ENCODE measurements at places on chromosomes 12 and 14.

GRCh38 chr14:95895720-95896119, 19.1 kb downstream of the TUNAR start:
- DNase-seq, result no peak

- DNase-seq, result no peak
These were observed 1.2 kb upstream of the AP1G2 start for GRCh38 chr14:23568600-23569331.

DNA sequence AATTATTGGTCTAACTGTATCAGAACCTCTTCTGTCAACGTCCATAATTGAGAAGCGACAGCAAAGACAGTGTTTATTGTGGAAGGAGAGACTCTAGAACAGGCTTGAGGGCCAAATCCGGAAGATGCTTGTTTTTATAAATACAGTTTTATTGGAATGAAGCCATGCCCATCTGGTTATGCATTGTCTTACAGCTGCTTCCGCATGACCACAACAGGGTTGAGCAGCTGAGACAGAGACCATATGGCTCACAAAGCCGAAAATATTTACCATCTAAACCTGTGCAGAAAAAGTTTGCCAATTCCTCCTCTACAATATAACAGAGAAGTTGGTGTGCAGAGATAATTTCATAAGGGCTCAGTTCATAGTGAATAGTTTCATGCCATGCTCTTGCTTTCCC, 24.5 kb downstream of the PRKAB1 start:
- DNase-seq, result no peak

GRCh38 chr12:94648578-94648977, 1.8 kb downstream of the TMCC3 start:
- no peak for DNase-seq

DNA sequence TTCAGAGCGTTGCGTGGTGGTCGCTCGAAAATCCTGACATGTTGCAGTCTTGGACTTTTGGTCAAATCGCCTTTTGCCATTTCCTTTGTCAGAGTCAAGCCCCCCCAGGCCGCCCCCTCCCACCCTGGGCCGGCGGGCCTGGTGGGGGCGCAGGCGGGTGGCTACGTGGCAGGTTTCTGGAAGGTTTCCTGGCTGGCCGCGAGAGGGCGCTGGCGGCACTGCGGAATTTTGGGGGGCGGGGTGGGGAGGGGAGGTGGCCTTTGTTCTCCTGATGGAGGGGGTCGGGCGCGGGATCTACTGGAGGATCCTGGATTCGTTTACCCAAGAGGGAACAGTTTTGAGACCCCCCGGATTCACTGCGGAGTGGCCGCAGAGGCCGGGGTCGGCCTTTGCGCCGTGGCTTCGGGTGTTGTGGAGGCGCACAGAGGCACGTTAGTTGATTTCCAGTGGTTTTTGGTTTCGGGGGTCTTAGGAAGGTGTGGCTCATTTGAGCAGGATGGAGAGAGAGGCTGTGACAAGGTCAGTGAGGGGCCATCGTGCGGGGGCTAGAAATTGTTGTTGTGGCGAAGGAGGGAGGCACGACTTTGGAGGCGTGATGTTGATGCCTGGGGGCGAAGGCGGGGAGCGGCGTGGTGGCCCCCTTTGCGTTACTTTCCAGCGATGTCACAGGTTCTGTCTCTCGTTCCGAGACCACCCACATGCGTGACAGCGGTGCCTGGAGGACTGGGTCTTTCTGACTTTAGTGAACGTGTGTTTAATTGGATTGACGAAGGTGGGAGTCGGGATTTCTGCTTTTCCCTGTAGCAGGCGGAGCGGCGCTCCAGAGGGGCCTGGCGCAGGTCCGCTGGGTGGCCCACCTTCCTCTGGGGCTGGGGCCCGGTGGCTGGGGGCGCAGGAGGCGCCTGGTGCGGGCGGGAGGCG, 1.4 kb downstream of the MEG3 start:
- DNase-seq, result no peak

DNA sequence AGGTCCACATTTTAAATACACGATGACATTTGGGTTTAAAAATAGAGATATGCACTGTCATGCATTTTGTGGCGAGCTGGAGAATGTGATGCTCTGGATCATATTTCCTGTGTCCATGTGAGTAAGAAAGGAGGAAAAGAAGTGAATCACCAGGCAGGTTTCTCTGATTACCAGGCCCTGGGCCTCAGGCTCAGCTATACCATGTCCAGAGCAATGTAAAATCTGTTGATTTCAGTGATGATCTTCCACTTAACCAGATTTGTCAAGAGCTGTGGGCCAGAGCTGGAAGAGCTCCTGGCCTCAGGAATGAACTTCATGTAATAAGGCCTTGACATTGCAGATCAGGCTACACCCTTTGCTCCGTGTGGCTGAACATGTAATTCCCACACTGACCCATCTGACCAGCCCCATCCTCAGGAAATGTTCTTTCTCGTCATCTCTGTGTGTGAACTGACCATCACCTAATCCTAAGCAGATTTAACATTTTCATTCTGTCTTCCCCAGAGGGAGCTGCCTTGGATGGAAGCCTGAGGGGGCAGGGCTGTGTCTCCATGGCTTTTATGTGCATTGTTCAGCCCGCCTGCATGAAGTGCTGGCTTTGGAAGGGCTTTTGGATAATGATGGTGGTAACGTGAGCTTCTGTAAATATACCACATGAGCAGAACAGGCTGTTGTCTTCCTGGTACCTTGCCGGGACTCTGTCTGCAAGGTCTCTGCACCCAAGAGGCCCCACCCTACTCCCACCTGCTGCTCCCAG, 54.5 kb downstream of the CRACR2A start:
- DNase-seq, result no peak

DNA sequence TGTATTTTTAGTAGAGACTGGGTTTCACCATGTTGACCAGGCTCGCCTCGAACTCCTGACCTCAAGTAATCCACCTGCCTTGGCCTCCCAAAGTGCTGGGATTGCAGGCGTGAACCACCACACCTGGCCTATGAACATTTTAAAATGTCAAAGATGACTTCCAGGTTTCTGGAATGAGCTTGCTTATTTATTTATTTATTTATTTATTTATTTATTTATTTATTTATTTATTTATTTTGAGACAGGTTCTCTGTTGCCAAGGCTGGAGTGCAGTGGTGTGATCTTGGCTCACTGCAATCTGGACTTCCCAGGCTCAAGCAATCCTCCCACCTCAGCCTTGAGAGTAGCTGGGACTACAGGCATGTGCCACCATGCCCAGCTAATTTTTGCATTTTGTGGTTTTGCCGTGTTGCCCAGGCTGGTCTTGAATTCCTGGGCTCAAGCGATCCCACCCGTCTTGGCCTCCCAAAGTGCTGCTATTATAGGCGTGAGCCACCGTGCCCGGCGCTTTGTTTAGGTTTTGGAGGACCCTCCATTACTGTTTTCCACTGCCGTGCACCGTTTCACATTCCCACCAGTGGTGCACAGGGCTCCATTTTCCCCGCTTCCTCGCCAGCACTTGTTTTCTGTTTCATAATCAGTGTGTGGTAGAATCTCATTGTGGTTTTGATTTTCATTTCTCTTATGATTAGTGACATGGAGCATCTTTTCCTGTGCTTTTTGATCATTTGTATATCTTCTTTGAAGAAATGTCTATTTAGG, 6.4 kb upstream of the CFAP251 start:
- no peak for DNase-seq

DNA sequence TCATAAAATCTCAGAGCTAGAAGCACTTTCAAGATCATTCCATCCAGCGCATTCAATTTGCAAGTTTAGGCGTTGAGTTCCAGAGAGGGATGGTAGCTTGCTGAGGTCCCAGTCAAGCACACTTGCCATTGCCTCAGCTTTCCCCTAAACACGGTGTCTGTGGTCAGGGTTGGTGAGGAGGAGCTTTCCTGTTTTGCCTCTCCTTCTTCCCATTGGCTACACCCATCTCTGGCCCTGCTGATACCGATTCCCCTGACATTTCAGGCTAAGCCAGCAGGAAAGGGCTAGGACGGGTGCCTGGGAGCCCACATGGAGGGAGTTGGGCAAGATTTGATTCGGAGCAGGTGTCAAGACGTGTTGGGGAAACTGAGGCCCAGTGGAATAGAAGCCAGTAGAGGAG, 9.1 kb downstream of the NFATC4 start:
- no peak for DNase-seq

DNA sequence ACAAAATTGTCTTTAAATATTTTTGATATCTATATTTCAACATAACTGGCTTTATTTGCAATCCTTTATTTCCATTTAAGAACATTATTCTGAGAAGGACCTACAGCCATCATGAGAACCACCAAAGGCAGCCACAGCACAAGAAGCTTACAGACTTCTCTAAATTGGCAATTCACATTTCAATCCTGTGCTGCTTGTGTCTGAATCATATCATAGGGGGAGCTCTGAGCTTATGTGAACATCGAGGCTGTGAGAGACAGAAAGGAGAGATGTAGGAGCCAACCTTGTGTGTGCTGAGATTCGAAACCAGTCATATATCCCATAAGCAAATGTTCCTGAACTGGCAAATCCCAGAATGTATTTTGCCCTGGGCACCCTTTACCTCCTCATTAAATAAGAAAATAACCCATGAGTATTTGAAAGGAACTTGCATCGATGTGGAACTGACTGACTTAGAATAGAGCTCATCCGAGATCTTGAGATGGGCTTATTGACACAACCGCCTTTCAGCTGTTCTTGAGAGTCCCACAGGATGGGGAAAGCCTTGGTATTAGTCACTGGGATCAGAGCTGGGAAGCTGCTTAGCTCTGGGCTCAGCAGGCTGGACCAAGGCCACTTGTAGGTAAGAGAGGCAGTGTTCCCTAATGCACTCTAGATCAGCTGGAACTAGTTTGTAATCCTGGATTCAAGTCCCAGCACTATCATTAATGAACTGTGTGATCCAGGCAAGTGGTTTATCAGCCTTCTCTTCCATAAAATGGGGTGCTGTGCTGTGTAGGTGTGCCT, 329.8 kb downstream of the CACNA1C start:
- DNase-seq, result no peak

DNA sequence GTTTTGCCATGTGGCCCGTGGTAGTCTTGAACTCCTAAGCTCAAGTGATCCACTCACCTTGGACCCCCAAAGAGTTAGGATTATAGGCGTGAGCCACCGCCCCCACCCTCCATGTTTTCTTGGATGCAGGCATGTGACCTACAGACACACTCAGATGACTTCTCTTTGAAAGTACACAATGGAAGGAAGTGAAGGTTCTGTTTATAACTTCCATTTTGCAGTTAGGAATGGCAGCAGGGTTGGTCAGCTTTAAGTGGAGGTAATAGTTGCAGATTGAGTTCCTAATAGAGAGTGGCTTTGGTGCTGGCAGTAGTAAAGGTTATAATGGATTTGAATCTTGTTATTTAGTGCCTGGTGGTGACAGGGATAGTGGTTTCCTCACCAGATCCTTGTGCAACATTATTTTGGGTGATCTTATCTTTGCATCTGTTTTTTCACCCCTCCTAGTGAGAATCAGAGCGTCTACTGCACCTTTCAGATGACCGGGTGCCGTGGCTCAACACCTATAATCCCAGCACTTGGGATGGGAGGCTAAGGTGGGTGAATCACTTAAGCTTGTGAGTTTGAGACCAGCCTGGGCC, 15.3 kb downstream of the LARP4 start:
- no peak for DNase-seq

GRCh38 chr14:51547260-51547659, 104.5 kb upstream of the FRMD6 start:
- DNase-seq, result no peak

GRCh38 chr14:47276931-47277330, 398.5 kb downstream of the MDGA2 start:
- DNase-seq, result no peak

GRCh38 chr12:68154779-68155178, 4.8 kb downstream of the IFNG start:
- no peak for DNase-seq

GRCh38 chr12:12474471-12474928, 88.2 kb downstream of the DUSP16 start:
- DNase-seq, result no peak

GRCh38 chr12:100493396-100494012, 19.8 kb downstream of the NR1H4 start:
- DNase-seq, result no peak

- no peak for DNase-seq
These were observed 17.9 kb upstream of the COL2A1 start for GRCh38 chr12:48022180-48022521.

GRCh38 chr12:118373616-118374015, 909 bp upstream of the TAOK3 start:
- no peak for DNase-seq

DNA sequence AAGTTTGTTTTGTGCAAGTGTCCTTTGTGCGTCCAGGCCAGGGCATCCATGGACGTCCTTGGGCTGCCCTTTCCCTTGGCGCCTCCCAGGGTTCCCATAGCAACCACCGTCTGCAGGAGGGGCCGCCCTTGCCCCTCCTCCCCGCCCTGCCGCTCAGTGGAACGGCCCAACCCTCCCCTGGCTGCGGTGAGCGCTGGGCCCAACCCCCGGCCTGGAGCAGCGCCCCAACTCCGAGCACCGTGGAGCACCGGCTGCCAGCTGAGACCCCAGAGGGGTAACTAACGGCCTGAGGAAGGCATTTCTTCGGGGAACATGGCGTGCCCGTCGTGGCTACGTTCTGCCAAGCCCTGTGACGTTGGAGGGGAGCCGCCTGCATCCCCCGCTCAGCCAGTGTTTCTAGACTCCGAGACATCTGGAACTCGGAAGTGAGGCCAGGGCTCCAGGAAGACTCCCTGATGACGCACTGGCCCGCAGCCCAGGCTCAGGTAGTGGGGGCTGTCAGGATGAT, 5.3 kb upstream of the ACACB start:
- peak; percentile 36 for DNase-seq

DNA sequence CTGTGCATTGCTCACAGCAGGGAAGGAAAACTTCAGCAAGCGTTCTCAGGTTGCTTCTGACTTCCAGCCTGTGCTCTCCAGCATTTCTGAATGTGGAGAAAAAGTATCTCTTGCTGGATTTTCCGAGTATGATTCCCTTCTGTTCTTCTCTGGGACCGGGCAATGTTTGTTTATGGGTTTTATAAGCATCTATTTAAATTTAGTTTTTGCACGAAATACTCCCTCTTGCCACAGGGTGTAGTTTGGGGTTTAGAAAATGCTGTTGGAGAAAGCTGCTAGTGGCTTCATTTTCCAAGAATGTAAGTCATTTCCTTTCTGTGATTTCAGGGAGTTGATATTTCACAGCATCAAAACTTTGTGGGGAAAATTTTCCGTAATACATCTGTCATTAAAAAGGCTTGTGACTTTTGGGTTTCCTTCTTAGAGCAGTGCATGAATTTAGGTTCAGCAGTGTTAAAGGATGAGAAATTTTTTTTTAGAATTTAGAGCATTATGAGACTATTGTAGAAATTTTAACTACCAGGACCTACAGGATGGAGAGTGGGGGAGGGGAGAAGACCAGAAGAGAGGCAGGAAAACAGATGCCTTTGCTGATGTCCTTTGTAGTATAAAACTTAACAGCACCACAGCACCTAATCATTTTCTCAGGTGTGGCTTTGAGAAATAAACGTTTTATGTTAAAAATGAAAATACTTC, 1.5 kb downstream of the FRMD6 start:
- no peak for DNase-seq
